CD4-positive, alpha-beta memory T cell (primary cell): ENCODE measurements at places on chromosomes 5 and 9.

- no peak for DNase-seq
Observed at GRCh38 chr9:89746385-89747116, 141.7 kb downstream of the GADD45G start.

GRCh38 chr9:114722081-114722621 lies 40.2 kb upstream of the TEX48 start:
- DNase-seq, result no peak

- DNase-seq, result no peak
Observed at GRCh38 chr9:217950-218349, 3.3 kb downstream of the DOCK8 start.

DNA sequence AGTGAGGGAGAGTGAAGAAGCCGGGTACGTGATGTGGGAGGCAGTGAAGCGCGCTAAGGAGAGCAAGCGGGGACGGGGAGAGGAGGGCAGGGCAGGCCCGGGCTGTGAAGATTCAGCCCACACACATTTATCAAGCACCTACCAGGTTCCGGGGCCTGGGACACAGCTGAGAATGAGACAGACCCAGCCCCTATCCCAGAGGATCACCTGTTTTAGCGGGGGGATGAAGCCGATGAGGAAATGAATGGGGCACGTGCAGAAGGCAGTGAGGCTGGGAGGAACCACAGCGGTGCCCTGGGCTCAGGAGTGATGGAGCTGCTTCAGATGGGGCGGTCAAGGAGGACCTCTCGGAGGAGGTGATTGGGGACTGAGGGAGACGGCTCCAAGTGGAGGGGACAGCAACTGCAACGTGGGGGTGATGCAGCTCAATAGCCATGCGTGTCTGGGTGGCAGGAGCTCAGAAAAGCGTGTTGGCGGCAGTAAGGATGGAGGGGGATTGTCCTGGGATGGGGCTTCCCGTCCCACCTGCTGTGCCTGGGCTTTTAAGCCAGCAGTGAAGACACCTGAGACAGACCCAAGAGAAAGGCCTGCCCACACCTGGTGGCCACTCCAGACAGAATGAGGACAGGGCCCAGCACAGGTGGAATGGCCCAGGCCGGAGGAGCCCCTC lies 77.5 kb upstream of the UNC5A start:
- DNase-seq, result no peak

- no peak for DNase-seq
Observed at GRCh38 chr9:97041898-97042297, 3.0 kb upstream of the CTSV start.

DNA sequence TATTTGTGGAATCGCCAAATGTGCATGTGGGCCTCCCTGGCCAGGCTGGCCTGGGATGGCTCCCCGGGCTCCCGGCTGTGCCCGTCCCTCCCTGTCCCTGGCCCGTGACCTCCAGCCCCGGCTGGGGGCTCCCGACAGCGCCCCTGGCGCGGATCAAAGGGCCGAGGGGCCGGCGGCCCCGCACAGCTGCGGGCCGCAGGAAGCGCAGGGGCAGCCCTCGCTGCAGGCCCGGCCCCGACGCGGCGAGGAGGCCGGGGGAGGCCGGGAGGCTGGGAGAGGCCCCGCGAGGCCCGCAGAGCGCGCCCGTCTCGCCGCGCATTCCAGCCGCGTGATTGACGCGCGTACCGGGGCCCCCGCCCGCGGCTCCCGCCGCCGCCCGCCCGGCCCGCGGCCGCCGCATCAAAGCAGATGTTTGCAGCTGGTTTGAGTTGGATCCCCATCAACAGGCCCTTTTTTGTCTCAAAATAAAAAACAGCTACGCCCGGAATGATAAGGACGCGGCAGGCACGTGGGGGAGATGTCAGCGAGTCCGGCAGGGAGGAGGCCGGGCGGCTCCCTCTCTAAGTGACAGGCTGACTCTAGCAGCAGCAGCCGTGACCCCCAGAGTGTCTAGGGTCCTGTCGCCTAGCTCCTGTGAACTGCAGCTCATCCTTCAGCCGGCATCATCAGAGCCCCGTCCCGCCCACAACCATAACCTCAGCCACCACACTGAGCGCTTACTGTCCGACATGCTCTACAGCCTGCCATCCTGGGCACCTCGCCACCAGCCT lies 69.4 kb downstream of the LMX1B start:
- no peak for DNase-seq

DNA sequence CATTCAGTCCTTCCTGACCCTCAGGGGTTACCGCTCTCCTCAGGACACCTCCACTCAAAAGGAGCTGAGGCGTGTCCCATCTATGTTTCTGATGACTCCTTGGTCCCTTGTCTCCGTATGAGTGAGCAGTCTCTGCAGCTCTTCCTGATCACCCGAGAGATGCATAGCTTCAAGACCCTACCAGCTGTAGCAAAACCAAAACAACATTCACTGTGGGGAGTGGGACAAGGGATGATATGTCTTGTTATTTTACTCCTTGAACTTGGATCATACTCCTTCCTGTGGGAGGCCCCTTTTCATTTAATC lies 14.4 kb downstream of the GLDC start:
- DNase-seq, result no peak

- DNase-seq, result no peak
Observed at GRCh38 chr5:132177691-132178149, 49.9 kb downstream of the P4HA2 start.

- DNase-seq, result no peak
Observed at GRCh38 chr9:12862611-12863410, 88.0 kb downstream of the LURAP1L start.

DNA sequence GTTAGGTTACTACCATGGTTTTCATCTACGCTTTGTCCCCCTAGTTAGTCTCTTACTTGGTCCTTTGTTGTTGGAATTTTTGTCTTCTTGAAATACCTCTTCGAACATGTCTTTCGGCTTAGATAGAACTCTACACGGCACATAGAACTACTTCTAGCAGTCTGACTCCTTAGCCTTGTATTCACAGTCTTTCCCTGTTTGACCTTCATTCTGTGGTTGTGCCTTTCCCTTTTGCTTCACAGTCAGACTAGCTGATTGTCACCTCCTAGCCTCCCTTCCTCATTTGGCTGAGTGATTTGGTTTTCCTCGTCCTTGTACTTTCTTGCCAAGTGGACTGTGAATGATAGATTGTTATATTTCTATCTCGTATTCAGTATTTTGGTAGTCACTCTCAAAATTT lies 10.7 kb downstream of the SMAD5 start:
- no peak for DNase-seq

GRCh38 chr9:38727497-38728001 lies 7.6 kb upstream of the FAM240B start:
- no peak for DNase-seq
